Uterus (tissue), 4 donors: ENCODE measurements at places on chromosomes 7 and 10. TPM values are rescaled to one million over a fixed set of nuclear protein-coding genes. Genes with fewer than 3 reads are reported as not detected.

GRCh38 chr10:125206623-125207022, 46.3 kb upstream of the CTBP2 start:
- no peaks in the 10 kb centered on the region for H3K36me3 ChIP-seq
- no peak for DNase-seq
- H3K27ac ChIP-seq = no peak overlapping the region
- H3K4me3 ChIP-seq = no peak overlapping the region

GRCh38 chr10:73225518-73225917, 21.5 kb downstream of the DNAJC9 start:
- H3K4me3 ChIP-seq = no peak overlapping the region
- H3K4me1 ChIP-seq = no peaks in the 10 kb centered on the region

- H3K36me3 ChIP-seq = no peaks in the 10 kb centered on the region
- no peaks in the 10 kb centered on the region for H3K27me3 ChIP-seq
- no peak for DNase-seq
- no peaks in the 10 kb centered on the region for H3K4me1 ChIP-seq
- no peak overlapping the region for H3K4me3 ChIP-seq
- H3K27ac ChIP-seq = no peak overlapping the region
Observed at GRCh38 chr10:89887406-89887805, 186.0 kb downstream of the KIF20B start.

Gene NCF1
- not detected for total RNA-seq

Gene PROSER2
- total RNA-seq = 25.6 TPM
